ENCODE measurements at places on chromosomes 16 and 17.

DNA sequence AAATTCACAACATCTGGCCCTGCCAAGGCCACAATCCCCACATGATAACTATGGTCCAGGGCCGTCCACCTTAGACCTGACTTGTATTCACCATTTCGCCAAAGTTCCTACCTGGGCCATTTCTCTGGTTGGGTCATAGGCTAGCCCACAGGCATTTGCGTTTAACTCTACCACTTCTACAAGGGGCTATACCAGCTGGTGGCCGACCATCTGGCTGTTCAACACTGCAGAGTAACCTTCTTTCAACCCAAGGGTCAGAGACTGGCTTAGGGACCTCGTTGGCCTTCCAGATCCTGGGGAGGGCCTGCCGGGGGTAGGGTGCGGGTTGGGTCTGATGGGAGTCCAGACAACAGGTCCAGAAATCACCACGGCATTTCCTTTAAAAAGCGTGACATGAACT is 242.3 kb upstream of the C16orf82 start:
- DNase-seq: no peak

DNA sequence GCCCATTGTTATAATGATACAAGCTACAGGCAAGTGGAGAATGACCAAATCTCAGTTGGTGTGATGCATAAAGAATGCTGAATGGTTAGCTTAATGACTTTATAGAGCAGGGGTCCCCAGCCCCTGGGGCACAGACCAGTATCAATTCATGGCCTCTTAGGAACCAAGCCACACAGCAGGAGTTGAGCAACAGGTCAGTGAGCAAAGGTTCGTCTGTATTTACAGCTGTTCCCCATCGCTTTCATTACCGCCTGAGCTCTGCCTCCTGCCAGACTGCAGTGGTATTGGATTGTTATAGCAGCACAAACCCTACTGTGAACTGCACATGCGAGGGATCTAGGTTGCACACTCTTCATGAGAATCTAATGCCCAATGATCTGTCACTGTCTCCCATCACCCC is 114.0 kb upstream of the ZFHX3 start:
- no peak for DNase-seq

GRCh38 chr17:55683550-55684315 is 38.9 kb downstream of the TMEM100 start:
- DNase-seq: no peak

GRCh38 chr16:35492225-35492624 is 2032.8 kb downstream of the TP53TG3F start:
- DNase-seq: no peak

DNA sequence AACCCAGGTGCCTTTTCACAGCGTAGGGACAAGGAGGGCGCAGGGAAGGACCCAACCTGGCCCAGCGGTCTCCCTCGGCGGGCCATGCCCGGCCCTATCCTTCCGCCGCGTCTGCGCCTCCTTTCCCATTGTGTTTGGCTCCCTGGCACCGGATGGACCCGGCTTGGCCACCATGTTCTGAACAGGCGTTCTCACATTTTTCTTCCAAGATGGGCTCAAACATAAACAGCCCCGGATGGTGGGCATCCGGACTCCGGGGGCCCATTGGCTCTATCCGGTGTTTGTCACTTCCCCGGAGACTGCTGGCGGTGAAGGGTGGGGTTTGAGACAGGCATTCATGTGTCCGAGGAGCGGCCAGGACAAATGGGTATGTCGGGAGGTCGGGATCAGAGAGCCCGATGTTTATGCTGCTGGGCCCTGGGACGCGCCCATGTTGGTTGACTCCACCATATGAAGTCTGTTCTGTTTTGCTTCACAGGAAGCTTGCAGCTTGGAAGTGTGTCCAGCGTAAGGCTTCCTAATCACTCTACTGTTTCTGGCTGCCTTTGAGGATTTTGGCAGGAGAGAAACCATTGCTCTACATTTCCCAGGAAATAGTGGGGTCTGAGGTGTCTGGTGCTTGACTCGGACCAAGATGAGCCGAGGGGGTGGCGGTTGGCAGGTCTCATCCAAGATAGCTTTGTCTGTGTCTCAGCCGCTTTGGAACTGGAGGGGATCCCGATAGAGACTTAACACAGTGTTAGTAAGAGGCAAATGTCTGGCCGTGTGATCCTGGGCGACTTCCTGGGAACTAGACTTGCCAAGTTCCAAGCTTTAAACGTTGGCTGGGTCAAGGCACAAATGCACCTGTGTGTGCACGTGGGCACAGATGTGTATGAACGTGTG is 188.3 kb downstream of the IRF8 start:
- DNase-seq: no peak

GRCh38 chr16:27450196-27450549 is 48.2 kb downstream of the IL21R start:
- DNase-seq: no peak

- DNase-seq: no peak
Observed at GRCh38 chr17:50331085-50331791, 14.7 kb upstream of the XYLT2 start.
